ENCODE measurements at places on chromosomes 11 and 22.

- no peak for DNase-seq
Measured at GRCh38 chr11:30837252-30837651, 251.1 kb upstream of the MPPED2 start.

DNA sequence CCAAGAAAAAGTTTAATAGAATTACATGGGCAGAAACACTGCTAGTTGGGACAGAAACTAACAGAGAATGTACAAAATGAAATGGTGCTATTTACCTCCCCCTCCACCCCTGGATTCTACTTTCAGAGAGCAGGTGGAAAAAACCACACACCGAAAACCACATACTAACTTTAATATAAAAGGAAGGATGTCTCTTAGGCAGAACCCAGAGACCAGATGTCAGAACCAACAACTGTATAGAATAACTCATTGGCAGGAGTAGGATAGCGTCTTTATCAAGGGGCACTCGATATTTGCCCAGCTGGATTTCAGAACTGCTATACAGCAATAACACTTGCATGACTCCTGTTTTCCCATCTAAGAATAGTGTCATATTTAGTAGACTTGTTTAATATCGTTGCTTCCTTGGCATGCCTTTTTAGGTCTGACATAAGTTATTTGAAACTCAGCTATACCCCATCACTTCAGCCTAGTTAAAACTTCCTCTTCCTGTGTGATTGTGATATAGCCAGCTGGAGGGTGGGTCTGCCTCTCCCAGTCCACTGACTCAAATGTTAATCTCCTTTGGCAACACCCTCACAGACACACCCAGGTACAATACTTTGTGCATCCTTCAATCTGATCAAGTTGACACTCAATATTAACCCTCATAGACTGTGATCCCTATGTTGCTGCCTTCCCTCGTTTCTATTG is 1.2 kb downstream of the SLC22A25 start:
- no peak for DNase-seq

DNA sequence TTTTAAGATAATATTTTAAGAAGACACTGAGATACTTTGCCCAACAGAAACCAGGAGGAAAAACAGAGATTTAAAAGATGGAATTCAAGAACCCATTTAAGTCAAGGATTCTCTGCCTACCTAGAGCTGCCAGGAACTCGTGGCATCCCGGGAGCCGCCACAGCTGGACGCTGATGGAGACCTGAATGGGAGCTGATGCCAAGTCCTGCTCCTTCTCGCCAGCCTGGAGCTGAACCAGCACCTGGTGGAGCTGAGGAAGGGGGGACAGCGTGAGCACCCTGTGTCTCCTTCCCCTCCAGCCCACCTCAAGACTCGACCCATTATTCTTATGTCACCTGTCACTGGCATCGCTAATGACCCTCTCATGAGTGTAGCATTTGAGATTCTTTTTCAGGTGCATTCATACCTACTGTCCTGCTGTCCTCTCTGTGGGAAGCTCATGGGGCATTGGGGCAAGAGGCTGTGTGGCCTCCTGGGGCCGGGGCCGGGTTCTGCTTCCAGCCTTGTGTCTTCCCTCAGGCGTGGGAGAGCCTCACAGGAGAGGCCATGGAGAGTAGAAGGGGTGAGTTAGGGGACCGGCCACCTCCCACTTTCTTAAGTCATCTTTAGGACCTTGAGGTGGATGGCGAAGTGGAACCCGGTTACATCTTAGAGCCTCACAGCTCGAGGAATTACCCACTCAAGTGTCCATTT is 70.8 kb upstream of the PITPNB start:
- no peak for DNase-seq

- DNase-seq: no peak
Measured at GRCh38 chr11:16999116-16999515, 15.1 kb downstream of the PLEKHA7 start.

DNA sequence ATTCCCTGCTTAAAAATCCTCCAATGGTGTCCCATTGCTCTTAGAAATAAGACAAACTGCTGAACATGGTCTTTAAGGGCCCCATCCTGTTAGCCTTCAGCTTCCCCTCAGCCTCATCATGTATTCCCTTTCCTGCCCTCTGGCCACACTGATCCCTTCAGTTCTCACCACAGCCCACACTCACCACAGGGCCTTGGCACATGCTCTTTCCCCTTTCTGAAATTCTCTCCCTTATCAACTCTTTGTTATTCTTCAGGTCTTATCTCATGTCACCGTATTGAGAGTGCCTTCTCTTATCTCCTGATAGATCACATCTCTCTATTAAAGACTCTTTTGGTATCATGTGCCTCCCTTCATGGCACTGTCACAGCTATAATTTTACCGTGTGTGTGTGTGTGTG is 167.8 kb upstream of the MPPED2 start:
- no peak for DNase-seq

DNA sequence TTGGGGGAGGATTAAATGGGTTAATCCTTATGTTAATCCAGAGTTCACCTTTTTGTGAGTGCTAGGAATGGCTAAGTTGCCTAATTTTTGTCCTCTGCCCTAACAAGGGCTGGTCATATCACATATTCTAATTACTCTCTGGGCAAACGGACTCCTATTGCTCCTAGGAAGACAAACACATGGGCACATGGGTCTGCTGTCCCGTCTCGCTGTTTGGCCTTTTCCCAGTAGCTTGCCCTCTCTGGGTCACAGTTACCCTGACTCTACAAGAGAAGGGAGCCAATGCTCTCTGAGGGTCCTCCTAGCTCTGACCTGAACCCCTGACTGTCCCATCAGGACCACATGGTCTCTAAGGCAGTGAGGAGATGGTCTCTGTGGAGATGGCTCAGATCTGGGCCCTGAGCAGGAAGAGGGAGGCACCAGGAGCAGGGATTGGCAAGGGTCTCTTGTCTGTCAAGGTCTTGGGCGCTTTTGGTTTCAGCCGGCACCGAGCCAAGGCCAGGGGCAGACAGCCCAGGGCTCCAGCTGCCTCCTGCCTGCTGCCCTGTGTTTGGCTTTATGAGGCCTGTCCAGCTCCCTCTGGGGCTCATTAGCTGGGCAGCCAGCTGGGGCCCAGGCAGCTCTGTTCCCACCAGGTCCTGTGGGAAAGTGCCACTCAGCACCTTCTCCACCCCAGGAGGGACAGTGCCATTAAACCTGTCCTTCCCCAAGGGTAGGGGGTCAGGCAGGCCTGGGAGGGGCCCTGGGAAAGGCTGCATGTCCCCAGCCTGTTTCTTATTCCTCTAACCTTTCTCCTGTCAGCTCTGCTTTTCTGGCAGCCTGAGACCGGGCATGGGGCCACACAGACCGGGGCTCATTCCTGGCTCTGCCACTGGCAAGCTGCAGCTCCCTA is 559.9 kb downstream of the MN1 start:
- no peak for DNase-seq

- peak; percentile 27 for DNase-seq
Measured at GRCh38 chr22:35477911-35478582, 62.6 kb upstream of the RASD2 start.

- DNase-seq: no peak
Measured at GRCh38 chr11:58659910-58660570, 37.6 kb downstream of the CNTF start.

GRCh38 chr11:808427-809286 is 1.1 kb upstream of the RPLP2 start:
- no peak for DNase-seq

GRCh38 chr22:20885557-20886323 is 26.9 kb downstream of the SNAP29 start:
- DNase-seq: peak; percentile 58

DNA sequence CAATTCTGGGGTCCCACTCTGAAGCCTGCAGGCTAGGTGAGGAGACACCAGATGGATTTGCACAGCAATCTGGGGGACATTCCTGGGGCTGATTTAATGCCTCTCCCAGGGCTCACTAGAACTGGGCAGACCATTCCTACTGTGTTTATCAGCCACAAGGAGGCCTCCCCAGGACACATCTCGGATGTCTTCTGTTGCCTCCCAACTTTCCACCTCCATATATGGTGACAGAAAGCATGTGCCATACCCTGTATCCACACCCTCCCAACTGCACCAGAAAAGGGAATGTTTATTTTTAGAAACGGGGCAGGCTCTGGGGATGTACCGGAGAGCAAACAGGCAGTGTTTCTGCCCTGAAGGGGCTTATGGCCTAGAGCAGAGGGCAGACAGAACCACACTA is 181.8 kb downstream of the CSNK2A3 start:
- DNase-seq: no peak

- no peak for DNase-seq
Measured at GRCh38 chr11:108253176-108253575, 30.3 kb downstream of the ATM start.

DNA sequence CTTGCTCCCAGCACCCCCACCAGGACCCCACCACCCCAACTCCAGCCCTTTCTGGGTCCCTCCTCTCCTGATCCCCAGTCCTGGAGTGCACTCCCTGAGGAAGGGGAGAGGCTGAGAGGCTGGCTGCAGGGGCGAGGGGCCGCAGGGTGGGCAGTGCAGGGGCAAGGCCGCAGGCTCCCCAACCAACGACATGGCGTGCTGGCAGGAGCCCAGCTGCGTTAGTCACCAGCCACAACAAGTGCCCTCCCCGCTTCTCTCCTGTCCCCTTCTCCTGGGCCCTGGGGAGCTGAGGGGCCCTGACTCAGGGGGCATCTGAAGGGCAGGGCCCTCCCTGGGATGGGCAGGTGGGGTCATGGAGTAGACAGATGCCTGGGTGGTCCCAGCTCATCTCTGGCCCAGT is 2.3 kb downstream of the CABP7 start:
- no peak for DNase-seq

GRCh38 chr11:59573216-59573615 is 42.4 kb downstream of the OSBP start:
- no peak for DNase-seq

DNA sequence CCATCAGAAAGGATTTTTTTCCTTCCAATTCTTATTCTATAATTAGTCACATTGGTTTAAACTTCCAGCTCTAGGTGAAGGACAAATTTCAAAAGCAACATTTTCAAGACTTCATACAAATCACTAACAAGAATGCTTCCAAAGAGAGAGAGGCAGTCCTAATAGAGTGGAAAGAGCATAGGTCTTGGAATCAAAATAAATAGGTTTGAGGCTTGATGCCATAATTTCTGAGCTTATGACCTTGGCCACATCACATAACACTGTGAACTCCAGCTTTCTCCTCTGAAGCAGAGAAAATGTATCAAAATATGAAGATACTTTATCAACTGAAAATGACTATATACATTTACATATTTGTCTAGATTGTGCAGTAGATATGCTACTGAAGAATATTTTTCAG is 246.8 kb downstream of the GRM5 start:
- DNase-seq: no peak

- no peak for DNase-seq
Measured at GRCh38 chr11:76672431-76673175, 2.1 kb upstream of the LRRC32 start.

DNA sequence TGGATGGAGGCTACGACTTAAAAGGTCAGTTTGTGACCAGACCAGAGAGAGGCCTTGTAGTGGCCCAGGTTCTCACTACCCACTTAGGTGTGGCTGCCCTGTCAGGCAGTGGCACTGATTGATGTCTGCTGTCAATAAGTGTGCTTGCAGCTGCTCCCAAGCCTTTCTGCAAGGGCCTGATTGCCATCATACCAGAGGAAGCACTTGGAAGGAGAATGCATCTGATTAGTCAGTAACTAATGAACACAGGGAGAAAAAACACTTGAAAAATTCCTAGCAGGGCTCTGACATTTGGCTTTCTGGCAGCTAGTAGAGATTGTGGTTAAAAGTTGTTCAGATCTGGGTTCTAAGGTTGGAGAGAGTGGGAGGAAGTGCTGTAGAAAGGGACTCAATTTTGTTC is 107.5 kb downstream of the NAV2 start:
- no peak for DNase-seq

- DNase-seq: no peak
Measured at GRCh38 chr11:68328374-68329091, 16.1 kb downstream of the LRP5 start.

DNA sequence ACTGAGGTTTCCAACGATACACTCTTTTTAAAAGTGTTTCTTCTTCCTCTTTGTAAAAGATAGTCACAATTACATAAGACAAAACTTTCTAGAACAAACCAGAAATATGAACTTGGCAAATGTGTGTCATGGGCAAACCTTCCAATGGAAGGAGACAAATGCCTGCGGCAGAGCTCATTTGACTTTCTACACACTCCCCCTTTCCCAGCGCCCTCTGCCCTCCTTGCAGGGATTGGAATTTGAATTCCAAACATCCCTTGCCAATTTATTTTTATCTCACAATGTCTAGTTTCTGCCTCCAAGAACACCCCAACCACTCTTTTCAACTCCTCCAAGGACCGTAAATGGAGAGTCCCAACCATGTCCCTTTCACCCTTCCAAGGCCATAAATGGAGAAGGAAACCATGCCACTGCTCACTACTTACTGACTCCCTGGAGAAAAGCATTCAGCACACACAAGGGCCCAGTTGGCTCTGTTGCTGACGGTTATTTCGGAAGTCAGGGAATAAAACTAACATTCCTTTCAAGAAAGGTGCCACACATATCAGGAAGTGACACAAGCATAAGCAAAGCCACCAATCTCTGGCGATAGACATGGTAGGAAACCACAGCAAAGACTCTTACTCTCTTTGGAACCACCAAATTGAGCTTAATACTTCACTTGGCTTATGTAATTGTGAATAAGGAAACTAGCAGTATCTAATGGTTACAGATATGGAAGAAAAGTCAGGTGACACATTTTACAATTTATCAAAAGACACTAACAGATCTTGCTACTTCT is 15.0 kb upstream of the ESAM start:
- no peak for DNase-seq

DNA sequence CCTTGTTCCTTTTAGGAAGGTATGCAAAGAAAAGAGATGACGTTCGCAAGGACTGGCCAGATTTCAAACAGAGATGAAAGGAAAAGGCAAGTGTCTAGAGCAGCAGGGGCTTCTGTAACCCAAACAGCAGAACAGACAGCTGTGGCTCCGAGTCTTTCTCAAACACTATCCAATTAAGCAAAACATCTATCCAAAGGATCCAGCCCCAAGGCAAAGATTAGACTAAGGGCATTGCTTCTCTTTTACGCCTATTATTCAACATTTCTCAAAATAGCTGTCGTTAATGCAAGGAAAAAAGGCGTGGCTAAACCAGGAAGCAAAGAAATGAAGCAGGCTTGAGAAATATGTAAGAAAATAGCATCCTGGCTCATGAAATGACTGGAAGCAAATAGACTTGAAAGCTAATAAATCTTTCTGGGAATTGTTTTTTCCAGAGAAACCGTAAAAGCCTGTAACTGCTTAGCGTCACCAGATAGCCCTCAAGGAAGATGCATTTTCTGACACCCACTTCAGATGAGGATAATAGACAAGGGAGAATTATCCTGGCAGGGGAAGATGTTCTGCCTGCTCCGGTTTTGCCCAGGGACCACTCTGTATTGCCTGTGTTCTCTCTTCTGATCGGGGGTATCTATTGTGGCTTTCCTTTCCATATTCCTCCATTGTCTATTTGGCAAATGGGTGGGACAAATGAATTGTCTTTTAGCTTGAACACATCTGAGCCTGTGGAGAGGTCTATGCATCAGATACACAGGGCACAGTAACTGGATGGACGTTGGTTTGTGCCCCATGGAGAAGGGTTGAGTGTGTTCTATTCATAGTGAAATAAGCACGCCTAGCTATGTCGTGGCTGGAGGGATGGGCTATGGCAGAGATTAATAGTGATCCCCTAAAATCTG is 20.2 kb downstream of the C11orf96 start:
- DNase-seq: no peak

- no peak for DNase-seq
Measured at GRCh38 chr11:65043881-65044501, 3.0 kb downstream of the SAC3D1 start.

- no peak for DNase-seq
Measured at GRCh38 chr11:75317446-75318122, 33.9 kb downstream of the ARRB1 start.
